Ovary (tissue), 10 donors: ENCODE measurements at places on chromosomes 16 and 17.

GRCh38 chr17:79650861-79651260 lies 40.0 kb upstream of the RBFOX3 start:
- peak; percentile 4 for DNase-seq

DNA sequence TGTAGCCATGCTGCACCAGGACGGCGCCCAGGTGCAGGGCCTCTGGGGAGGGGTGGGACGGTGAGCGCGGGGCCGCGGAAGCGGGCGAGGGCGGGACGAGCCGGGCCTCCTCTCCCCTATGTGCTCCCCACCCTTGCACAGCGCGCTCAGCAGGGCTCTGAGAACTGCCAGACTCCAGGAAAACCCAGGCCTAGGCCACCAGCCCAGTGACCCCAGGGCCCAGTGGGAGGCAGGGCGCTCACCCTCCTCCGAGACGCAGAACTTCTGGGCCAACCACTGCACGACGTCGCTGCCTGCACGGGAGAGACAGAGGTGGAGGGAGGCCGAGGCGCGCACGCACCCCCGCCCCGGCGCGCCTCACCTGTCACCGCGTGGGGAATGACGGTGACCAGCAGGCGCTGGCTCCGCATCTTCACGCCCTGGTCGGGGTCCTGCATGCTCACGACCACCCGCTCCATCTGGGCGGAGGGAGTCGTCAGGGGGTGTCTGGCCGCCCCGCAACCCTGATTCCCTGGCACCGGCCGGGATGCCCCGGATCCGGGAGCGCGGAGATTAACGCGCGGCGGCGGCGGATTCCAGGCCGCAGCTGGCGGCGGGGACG lies 603 bp downstream of the RGS11 start:
- no peak for DNase-seq

GRCh38 chr16:16075488-16076422 lies 126.3 kb downstream of the ABCC1 start:
- peak; percentile 83 for DNase-seq

DNA sequence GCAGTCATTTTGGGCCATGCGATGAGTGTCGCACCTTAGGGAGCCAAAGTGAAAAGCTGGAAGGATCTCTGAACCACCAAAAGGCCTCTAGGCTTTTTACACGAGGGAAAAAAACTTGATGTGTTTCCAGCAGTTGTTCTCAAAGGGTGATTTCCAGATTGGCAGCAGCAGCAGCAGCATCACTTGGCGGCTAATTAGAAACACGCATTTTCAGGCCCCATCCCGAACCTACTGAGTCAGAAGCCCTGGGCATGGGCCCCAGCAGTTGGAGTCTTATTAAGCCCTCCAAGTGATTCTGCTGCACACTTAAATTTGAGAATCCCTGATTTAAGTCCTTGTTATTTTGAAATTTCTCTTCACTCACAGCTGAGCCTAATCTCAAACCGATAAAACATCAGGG lies 25.3 kb upstream of the PYY start:
- DNase-seq: no peak

DNA sequence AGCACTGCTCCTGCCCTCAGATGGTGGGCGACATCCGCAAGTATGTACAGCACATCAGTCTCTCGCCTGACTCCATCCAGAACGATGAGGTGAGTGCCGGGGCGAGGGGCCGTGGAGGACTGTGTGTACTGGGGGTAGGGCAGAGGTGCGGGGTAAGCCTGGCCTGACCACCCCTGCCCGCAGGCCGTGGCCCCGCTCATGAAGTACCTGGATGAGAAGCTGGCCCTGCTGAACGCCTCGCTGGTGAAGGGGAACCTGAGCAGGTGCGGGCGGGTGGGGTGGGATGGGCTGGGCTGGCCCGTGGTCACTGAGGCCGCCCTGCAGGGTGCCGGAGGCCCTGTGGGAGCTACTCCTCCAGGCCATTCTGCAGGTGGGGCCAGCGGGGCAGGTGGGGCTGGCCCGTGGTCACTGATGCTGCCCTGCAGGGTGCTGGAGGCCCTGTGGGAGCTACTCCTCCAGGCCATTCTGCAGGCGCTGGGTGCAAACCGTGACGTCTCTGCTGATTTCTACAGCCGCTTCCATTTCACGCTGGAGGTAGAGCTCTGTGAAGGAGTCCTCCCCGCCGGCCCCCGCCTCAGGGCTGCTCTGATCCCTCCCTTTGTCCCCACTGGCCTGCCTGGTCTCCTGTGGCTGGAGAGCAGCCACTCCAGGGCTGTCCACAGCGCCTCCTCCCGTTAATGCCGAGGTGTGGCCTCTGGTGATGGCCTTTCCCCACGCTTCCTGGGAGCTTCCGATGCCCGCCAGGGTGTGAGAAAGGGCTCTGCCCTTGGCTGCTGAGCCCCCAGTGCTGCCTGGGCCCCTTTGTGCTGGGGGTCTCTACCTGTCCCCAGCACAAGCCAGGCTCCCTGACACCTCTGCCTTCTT lies 5.0 kb downstream of the TSR3 start:
- no peak for DNase-seq

DNA sequence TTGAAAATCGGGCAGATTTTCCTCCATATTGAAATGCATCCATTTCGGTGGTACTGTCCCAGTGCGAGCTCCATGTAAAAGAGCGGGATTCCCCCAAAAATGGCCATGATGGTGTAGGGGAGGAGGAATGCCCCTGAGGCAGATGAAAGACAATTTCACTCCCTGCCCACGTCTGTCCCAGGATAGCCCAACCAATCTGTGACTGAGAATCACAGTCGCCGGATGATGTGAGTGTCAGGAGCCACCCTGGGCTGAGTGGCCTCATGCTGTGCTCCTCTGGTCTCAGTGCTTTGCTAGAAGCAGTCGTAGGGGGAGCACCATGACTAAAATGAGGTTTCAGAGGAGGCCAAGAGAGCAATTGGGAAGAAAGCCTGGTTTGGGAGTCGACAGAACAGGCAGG lies 16.7 kb downstream of the SLC6A4 start:
- no peak for DNase-seq

DNA sequence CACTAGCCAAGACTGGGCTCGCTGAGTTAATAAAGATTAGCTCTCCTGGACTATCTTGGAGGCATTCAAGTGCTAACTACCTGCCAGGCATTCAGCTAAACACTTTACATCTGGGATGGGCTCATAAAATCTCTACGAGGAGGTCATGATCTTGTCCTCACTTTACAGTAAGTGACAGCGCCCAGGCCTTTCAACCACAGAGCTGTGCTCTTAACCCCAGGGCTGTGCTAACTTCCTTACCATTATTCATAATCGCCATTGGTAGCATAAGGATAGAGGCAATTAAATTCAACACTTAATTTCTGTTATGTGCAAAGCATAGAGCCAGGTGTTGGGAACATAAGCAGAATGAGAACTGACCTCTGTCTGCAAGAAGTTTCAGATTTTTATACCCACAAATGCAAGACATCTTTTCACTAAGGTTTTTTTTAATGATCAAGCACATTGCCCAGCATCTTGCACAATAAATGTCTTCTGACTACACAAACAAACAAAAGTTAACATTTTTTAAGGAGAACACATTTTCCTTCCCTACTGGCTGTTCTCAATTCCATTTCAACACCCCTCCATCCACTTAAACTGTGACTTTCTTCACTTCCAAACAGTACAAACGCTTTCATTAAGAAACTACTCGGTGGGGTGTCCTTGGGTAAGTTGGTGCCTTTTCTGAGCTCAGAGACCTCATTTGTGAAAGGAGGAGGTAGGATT lies 172.3 kb downstream of the C16orf78 start:
- DNase-seq: no peak

- DNase-seq: no peak
These were observed 118.9 kb downstream of the PARN start for GRCh38 chr16:14510939-14511799.

GRCh38 chr17:62588109-62588508 lies 39.4 kb upstream of the MRC2 start:
- no peak for DNase-seq

GRCh38 chr16:5024632-5025031 lies 9.1 kb downstream of the NAGPA start:
- no peak for DNase-seq

GRCh38 chr17:32854207-32854606 lies 22.7 kb downstream of the MYO1D start:
- DNase-seq: no peak

- no peak for DNase-seq
These were observed 14.0 kb upstream of the DPEP1 start for GRCh38 chr16:89599451-89599858.

GRCh38 chr17:49497148-49498028 lies 2.3 kb downstream of the NGFR start:
- DNase-seq: no peak

DNA sequence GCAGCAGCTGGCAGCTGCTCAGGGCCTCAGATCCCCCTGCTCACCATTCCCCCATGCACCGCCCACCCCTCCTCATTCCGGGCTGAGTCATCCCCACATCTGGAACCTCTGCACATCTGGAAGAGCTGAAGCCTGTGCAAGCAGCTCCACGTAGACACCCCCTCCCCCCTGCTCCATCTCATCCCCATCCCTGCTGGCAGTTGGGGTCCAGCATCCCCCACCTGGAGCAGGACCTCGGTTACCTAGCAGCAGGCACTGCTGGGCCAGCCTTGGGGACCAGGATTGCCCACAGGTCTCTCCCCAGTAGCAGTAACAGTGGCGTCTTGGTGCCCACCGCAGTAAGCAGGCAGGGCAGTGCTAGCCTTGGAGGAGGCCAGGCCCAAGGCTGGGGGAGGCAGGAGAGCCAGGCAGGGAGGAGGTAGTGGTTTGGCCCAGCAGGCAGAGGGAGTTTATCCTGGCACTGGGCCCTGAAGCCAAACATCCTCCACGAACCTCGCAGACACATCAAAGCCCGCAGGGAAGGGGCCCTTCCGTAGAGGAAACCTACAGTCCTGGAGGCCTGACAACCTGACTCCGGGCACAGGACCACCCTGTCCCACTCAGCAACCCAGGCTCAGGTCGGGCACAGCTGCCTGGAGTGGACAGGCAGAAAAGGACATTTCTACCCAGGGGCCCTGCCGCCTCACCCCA lies 7.7 kb upstream of the TMEM92 start:
- DNase-seq: peak; percentile 82

DNA sequence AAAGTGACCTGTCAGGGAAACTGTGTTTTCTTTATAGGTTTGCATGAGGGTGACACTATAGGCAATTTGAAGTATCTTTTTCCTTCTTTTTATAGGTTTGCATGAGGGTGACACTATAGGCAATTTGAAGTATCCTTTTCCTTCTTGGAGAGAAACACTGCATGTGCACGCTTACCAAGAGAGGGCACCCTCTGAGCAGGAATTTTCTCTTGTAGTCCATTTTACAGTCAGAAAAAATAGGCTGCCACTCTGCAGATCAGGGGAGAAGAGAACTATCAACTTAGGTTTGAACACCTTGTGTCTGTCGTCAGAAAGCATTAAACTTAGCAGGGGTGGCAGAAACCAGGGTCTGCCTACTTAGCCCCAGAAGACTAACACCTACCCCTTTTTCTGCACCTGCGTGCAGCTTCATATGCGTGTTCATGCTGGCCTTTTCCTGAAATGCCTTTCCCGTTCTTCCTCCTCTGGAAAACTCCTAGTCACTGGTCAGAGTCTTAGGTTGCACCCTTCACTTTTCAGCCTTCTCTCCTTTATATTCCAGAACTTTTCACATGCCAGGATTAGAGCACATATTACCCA lies 16.4 kb upstream of the SMIM36 start:
- DNase-seq: peak; percentile 38

DNA sequence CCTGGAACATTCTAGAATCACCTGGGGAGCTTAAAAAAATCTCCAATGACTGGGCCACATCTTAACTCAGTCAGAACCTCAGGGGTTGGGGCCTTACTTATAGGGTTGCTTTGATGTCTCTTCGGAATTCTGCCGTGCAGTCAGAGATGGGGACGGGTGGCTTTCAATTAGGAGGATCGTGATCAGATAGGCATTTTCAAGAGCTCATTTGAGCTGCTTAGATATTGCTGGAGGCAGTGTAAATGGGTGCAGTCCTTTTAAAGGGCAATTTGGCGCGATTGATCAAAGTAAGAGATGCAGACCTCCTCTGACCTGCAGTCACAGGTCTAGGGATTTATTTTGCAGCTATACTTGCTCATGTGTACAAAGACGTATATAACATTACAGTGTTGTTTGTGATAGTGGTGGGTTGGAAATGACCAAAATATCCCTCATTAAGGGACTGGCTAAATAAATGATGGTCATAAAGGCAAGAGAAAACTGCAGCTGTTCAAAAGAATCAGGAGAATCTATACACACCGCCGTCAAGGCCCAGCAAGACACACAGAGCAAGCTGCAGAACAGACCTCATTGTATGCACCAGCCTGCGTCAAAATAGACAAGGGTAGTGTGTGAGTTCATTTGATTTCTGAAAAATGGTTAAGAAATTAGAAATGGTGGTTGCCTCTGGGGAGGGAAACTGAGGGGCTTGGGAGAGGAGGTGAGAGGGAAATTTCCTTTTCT lies 6.3 kb upstream of the KCNG4 start:
- no peak for DNase-seq

- DNase-seq: no peak
These were observed 47.4 kb downstream of the WDR45B start for GRCh38 chr17:82600731-82601446.

GRCh38 chr16:19524356-19524615 lies 544 bp downstream of the CCP110 start:
- DNase-seq: no peak

GRCh38 chr17:58759522-58759921 lies 3.9 kb downstream of the PPM1E start:
- no peak for DNase-seq

GRCh38 chr17:76546556-76547182 lies 6.8 kb downstream of the PRCD start:
- DNase-seq: peak; percentile 55

- DNase-seq: no peak
These were observed 10.0 kb upstream of the CALB2 start for GRCh38 chr16:71348262-71349085.

DNA sequence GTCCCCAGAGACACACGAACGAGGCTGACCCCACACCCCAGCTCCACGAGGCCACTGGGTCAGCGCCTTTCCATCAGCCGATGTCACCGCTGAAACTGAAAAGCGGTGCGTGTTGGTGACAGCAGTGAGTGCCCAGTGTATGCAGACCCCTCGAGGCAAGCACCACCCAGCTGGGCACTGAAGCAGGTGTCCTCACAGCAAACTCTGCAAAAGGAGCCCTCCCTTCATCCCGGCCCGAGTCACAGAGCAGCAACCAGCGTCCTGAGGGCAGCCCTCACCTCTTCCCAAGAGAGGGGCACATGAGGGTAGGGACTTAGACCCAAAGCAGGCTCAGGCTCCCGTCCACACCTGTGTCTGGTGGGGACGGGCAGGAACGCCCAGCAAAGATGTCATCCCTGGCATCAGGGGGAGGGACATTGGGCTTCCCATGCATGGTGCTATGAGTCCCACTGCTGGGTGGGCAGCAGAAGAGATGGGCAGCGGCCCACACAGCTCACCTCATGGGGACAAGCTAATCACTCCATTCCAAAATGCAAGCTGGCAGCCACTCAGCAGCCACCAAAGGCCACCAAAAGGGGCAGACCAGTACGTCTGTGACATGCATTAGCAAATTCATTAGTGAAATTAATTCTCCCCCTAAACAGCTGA lies 49.2 kb downstream of the RBFOX3 start:
- DNase-seq: no peak

GRCh38 chr17:68182011-68182306 lies 65.9 kb upstream of the AMZ2 start:
- no peak for DNase-seq

GRCh38 chr16:63244631-63245030 lies 1208.4 kb upstream of the CDH8 start:
- DNase-seq: no peak

- DNase-seq: no peak
These were observed 50.6 kb downstream of the MARF1 start for GRCh38 chr16:15592324-15592723.
